ENCODE measurements at places on chromosomes 1 and 21.

DNA sequence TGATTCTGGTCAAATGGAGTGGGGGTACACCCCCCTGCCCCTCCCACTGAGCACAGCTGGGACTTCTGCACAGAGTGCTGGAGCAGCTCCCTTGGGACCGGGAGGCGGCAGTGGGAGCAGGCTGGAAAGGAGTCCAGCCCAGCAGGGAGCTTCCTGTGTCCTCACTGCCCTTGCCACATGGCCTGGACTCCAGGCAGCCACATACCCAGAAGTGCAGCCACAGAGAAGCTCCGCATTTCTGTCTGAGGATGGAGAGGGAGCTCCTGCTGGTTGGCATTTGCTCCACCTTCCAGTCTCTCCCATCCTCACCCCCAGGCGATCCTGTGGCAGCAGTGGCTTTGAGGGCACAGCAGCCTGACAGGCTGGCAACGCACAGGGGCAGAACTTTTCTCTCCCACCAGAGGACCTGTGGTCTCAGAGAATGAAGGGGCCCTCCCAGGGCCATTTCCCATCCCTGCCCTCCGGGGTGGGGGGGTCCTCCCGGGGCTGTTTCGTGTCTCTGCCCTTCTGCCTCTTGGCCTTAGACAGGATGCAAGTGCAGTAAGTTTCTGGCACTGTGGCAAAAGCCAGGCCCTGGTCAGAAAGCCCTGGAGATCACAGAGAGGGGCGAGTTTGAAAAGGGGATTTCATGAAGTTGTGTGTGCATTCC is 103.6 kb upstream of the COL6A1 start:
- DNase-seq: no peak

DNA sequence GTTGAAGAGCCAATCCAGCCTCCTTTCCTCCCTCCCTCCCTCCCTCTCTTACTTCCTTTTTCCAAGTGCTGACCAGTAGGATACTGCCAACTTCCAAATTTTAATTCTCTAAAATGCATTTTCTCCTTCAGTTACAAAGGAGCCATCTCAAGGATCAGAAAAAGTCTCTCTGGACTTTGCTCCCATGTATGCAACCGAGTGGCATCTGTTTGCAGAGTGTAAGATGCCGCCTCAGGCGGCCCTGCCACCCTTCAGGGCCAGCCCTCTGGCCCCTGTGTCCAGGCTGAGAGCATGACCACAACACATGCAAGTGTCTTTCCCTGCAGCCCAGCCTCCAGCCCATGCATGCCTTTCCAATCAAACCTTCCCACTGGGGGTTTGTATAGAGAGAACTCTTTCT is 205.3 kb upstream of the RAB4A start:
- DNase-seq: no peak

DNA sequence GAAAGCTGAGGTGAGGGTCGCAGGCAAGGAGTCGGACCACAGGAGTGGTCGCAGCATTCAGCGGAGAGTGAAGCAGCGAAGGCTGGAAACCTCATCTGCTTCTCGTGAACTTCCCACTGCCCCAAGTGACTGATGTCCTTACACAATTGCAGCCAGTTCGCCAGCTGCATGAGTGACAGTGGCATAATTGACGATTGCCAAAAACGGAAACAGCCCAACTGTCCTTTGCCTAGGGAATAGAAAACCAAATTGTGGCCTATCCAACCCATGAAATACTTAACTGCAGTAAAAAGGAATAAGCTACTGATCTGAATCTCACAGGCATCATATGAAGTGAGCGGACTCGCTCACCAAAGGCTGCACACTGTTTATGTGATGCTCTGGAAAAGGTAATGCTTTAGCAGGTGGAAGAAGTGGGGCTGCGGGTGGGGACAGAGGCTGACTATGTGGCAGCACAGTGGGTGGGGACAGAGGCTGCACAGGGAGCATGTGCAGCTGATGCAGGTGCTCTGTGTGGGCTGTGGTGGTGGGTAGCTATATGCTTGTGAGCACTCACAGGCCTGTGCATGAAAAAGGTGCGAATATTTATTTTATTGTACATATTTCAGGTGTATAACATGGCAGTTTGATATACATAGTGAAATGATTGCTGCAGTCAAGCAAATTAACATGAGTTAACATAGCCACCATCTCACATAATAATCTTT is 4.2 kb upstream of the NLRP3 start:
- no peak for DNase-seq

GRCh38 chr1:29383746-29384371 is 147.5 kb downstream of the PTPRU start:
- no peak for DNase-seq
